ENCODE measurements at places on chromosomes 16 and 17. TPM values are rescaled to one million over a fixed set of nuclear protein-coding genes. Genes with fewer than 3 reads are reported as not detected.
A peak's percentile ranks its signal among the peaks of the same experiment; 100 is the strongest.

DNA sequence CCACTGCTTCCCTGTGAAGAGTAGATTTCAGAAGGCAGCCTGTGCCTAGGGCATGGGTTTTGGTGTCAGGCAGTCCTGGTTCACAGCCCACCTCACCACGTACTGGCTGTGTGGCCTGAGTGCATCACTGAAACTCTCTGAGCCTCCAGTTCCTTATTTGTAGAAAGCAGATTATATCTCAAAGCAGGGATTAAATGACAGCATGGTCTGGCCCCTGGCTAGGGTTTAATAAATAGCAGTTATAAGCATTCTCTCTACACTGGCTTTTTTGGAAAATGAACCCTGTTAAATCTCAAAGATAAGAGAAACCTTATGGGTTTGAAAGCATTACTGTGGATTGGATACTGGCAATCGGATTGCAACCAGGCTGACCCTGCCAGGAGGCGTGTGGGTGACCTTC is 2.9 kb upstream of the MT1M start:
- no peak for DNase-seq

DNA sequence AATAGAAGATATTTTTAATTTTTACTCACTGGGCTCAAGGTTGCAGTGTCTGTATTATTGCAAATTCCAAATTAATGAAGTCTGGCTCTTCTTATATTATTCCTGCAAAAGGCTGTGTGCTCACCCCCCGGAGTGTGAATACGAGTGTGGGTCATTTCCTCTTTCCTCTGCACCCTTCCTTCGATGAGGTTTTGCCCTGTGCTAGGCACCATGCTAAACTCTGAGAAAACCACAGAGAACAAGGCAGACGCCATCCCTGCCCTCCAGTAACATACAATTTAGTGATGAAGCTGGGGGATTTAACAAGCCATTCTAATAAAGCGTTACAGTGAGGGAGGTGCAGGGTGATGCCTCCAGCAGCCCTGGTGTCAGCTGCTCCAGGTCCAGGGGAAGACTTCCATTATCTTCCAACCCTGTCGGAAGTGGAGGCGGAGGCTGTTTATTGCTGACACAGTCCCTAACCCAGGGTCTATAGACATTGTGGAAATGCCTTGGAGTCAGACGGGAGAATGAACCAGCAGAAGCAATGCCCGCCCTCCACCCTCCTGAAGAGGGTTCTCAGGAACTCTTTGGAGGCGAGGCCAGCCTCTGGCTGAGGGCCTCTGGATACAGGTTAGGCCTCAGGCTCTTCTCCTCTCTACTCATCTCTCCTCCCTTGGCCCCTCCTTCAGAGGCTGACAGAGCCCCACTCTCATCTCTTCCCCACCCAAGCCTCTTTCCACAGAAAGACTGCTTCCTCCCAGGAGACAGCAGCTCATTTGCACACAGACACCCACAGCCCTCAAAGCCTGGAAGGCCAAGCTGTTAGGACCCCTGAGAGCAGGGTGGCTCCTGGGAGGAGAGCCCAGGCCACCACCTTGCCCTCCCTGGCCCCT is 2.0 kb upstream of the ACE start:
- no peak for DNase-seq

GRCh38 chr16:69201291-69201690 is 14.3 kb downstream of the SNTB2 start:
- no peak for DNase-seq

GRCh38 chr17:7414837-7415236 is 5.3 kb upstream of the SPEM1 start:
- DNase-seq = no peak

DNA sequence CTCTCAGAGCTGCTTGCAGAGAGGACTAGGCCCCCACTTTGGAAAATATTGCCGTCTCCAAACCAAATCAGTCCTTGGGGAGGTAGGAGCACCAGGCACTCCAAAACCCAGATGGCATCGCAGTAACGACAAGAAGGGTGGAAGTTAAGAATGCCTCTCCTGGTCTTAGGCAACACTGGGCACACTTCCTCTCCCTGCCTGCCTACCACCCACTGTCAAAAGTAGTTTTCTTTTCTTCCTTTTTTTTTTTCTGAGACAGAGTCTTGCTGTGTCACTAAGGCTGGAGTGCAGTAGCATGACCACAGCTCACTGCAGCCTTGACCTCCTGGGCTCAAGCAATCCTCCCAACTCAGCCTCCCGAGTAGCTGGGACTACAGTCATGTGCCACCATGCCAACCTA is 47.2 kb downstream of the SRL start:
- DNase-seq = peak; percentile 84

- no peak for DNase-seq
Measured at GRCh38 chr17:80428363-80428762, 13.4 kb downstream of the ENDOV start.

GRCh38 chr16:56681939-56682702 is at the start of gene MT1X:
MT1X (plus strand) TSS chr16:56682470; CDS start chr16:56682541, 71 bp downstream.
- peak; percentile 53 for DNase-seq

DNA sequence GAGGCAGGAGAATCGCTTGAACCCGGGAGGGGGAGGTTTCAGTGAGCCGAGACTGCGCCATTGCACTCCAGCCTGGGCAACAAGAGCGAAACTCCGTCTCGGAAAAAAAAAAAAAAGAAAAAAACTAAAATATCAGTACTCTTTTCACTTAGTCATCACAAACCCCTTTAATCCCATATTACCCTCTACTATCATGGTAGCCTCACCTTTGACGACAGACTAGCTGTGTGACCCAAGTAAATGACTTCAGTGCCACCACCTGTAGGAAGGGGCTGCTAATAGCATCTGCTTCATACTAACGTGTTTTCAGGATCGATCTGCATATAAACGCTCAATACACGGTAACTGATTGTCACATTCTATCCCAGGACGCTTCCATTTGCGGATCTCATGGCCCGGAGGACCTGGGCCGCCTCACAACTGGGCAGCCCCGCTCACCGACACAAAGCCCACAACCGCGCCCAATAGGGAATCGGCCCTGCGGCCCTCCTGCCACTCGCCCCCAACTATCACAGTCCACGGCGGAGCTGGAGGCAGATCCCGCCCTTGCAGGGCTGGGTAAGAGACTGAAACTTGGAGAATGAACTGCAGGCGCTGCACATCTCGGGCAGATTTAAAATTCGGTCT is 1.1 kb upstream of the ZNF263 start:
- no peak for DNase-seq

DNA sequence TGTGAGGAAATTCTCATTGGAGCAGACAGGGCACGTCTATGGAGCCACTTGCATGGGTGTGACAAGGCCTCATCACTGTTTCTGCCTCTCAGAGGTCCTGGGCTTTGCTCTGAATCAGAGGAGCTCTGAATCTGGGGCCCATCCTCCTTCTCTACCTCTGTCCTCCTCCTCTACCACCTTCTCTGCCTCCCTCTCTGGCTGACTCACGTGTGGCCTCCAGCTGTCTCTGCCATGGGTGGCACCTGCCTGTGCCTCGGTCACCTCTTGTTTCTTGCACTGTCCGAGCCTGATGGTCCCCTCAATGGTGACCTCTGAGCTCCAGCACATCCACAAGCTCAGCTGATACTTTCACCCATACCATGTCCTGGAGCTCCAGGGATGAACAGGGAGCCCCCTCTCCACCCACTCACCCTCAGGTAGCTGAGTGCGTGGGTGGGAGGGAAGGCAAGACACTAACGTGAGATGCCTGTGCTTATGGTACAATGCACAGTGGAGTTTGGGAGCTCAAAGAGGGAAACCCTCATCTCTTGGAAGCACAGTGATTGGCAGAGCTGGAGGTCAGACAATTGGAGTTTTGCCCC is 116.4 kb upstream of the CRHR1 start:
- no peak for DNase-seq

DNA sequence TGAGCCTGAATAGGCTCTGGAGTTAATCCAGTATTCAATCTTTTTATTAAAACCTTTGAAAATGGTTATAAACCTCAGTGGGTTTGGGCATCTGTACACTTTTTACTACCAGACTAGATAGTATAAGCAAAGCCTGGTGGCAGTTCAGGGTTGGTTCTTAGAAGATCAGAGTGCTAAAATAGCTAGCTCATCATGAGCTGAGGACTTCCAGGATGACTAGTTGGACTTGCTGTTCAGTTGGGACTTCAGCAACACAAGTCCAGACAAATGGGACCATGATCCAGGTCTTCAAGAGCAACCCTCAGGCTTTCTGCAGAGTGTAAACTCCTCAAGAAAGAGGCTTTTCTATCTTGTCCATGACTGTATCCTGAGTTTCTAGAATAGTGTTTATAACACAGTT is 1.2 kb upstream of the ZNF19 start:
- no peak for DNase-seq

- no peak for DNase-seq
Measured at GRCh38 chr16:14629612-14629918, 495 bp downstream of the PARN start.

- DNase-seq = no peak
Measured at GRCh38 chr17:81028506-81028858, 6.5 kb upstream of the BAIAP2 start.

GRCh38 chr17:965311-965989 is 14.1 kb downstream of the NXN start:
- no peak for DNase-seq

DNA sequence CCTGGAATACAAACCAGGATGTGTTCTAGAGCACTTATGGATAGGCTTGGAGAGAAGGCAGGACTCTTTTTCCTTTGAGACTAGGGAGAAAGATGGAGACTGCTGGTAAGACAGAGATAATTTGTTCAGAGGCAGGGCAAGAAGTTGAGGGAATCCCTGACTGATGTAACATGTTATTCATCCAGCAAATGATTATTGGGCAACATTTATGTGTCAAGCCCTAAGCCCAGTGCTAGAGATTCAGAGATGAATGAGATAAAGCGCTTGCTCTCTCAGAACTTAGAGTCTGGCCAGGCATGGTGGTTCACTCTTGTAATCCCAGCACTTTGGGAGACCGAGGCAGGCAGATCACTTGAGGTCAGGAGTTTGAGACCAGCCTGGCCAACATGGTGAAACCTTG is 47.8 kb upstream of the NUFIP2 start:
- peak; percentile 77 for DNase-seq

GRCh38 chr17:14306596-14306995 is 5.7 kb downstream of the HS3ST3B1 start:
- no peak for DNase-seq

GRCh38 chr16:49183911-49184310 is 97.7 kb downstream of the CBLN1 start:
- DNase-seq = no peak

DNA sequence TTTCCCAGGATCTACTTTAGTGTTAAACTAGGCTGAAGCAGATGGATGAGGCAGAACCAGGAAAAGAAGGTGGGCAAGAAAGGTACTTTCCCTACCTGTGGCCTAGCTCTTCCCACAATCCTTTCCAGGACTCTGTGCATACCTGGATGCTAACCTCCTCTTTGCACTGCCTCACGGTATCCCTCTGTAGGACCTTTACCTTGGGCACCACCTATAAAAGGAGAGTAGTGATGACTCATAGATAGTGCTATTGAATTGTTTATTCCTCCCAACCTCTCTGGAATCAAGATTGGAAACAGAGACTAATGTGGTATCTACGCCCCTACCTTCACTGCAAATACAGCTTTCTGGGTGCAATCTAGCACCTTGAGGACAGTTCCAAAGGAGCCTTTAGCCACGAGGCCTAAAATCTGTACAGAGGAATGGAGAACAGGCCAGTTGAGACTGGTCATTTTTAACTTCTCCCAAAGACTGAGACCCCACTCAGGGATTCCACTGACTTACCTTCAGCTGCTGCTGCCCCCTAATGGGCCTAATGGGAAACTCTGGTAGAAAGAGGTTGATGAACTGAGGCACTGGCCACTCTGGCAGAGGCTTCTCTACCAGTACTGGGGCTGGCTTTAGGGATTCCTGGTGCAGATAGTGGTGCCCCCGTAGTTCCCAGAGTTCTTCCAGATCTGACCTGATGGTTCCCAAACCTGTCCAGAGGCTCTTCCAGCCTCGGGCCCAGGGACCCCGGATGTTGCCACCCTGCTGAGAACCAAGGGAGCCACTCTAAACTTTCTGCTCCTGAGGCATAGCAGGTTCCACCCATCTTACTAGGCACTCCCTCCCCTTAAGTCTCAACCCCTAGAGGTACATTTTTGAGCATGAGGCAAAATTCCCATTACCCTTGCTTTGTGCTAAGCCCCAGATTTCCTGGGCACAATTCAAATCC is 781 bp downstream of the RSKR start:
- no peak for DNase-seq

GRCh38 chr16:29307598-29308507 is 98.7 kb downstream of the NPIPB11 start:
- no peak for DNase-seq

DNA sequence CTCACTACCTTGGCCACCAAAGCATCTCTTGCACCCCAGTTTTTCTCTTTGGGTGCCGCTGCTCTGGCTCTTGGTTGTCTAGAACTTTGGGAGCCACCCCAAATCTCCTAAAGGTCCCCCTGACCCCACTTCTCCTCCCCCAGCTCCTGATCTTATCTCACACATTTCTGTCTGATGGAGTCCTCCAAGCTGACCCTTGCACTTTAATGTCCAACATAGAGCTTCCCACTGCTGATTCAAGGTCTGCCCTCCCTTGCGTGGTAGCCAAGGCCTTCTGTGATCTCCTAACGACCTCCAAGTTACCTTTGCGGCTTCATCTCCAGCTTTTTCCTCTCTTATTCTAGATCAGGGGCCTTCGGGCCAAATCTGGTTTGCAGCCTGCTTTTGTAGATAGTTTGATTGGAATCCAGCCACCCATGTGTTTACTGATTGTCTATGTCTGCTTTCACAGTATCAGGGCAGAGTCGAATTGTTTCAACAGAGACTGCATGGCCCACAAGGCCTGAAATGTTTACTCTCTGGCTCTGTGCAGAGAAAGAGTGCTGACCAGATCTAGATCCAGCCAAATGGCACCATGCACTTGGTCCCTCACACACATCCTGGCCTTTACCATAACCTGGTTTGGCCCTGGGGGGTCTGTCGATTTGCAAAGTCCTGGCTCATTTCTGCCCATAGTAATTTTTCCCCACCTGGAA is 168.6 kb downstream of the HAPSTR1 start:
- DNase-seq = no peak

DNA sequence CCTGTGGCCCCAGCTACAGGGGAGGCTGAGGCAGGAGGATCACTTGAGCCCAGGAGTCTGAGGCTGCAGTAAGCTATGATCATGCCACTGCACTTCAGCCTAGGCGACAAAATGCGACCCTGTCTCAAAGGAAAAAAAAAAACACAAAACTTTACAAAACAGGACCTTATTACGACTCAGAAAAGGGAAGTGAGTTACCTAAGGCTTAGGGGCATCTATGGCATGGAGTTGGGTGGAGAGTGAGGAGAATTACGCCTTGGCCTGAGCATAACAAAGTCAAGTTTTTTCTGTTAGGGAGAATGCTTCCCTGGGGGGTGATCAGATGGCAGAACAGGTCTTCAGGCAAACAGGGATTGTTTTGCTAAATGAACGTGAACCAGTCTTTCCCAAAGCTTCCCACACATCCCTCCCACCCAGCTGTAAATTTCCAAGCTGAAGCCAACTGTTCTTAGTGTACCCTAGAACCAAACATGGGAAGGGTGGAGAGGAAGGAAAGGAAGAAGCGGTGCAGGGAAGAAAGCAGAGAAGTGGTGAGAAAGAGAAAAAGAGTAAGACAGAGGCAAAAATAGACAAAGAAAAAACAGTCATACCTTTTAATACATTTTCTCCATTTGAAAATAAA is 24.6 kb upstream of the TNRC6C start:
- no peak for DNase-seq

Gene GRAP
- polyA plus RNA-seq = 4.5 TPM

Gene TGFB1I1
- polyA plus RNA-seq = 0.11 TPM

Gene TEKT1
- polyA plus RNA-seq = not detected

Gene TMEM94
- 8.4 TPM for polyA plus RNA-seq

Gene KCNJ18
- polyA plus RNA-seq = not detected

Gene KRT23
- 7.6 TPM for polyA plus RNA-seq

Gene XPO6
- polyA plus RNA-seq = 35.7 TPM

Gene MOSMO
- 2.5 TPM for polyA plus RNA-seq
